ENCODE measurements at places on chromosomes 13 and 19. TPM values are rescaled to one million over a fixed set of nuclear protein-coding genes. Genes with fewer than 3 reads are reported as not detected.

DNA sequence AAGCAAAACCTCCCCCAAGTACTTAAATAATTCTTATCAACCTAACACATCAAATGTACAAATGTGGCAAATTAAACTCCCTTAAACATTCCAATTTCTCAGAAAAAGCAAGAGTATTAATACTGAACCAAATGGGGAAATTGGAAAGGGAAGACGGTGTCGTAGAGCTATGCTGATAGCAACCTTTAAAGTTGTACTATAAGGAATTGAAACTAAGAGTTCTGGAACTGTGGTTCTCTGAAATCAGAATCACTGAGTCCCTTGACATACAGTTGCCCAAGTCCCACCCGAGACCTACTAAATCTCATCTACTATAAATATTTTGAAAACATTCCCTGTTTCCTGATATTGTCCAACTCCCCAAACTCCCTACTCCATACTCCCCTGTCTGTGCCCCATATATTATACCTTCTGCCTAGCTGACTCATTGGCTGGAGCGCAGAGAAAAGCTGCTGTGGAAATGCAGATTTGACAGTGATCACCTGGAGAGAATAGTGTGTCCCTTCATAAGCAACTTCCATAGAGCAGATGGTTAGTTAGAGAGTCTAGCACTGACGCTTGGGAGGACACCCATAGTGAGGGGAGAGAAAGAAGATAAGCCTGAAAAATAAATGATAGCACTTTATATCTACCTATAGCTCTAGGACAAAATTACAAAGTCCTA lies 51.4 kb upstream of the ITM2B start:
- DNase-seq = no peak

DNA sequence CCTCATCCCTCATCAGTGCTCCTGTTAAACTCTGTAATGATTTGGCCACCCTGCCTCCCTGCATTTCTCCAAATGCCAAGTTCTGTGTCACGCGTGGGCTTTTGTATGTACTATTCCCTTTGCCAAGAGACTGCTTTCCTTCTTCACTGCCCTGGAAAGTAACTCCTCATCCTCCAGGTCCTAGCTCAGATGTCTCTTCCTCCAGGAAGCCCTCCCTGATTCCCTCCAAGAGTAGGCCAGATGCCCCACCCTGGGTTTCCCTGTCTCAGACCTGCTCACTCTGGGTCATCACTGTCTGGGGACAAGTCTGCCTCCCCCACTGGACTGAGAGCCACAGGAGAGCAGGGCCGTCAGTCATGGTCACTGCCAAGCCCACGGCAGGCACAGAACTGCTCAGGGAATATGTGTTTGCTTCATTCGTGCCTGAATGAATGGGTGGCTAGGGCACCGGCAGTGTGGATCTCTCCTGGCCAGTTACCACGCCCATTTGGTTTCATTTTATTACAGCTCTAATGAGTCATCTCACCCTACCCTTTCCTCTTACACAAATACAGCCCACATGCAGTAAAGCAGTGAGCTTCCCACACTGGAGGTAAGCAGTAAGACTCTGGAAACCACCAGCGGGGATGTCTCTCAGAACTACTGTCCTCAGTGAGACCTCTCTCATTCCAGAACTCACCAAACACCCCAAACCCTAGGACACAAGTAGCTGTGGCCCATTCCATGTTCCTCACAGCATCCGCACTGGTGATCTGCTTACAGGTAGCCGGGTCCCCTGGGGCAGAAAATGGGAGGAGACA lies 12.1 kb upstream of the GPR4 start:
- DNase-seq = no peak

DNA sequence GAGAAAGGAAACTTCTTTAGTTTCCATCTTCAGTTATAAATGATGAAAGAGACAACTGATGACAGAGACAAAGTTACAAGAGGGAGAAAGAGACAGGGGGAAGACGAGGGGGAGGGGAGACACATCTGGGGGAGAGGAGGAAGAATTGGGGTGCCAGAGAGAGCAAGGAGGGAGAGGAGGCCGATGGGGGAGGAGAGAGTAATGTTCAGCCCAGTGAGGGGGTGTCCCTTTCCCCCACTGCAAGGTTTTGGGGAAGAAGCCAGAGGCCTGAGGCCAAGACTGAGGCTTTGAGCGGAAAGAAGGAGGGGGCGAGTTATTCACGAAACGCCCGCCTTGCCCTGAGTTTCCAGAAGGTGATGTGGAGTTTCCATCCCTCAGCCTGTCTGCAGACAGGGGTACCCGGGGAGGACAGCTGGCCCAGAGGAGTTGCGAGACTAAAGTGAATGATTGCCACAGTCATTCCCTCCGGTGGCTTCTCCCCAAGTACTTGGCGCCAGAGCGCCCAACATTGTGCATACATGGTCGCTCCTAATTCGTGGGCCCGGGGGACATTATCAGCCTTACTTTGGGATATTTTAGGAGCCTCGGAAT lies 558 bp upstream of the PPAN start:
- no peak for DNase-seq

DNA sequence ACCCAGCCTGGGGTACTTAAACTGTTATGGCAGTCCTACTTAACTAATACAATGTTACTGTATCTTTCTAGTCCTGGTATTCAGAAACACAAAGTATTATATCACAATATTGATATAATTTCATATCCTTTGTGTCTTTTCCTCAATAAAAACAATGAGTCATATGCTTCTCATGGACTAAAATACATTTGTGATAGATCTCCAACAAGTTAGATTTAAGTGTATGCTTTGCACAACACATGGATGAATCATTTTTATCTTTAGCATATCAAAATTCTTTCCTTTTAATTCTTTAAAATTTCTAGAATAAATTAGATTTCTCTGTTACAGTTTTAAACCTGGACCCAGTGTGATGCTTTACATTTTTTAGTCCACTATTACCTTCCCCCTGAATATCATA lies 1357.8 kb upstream of the ATXN8OS start:
- DNase-seq = no peak

GRCh38 chr13:41306271-41307145 lies 4.6 kb upstream of the NAA16 start:
- no peak for DNase-seq

DNA sequence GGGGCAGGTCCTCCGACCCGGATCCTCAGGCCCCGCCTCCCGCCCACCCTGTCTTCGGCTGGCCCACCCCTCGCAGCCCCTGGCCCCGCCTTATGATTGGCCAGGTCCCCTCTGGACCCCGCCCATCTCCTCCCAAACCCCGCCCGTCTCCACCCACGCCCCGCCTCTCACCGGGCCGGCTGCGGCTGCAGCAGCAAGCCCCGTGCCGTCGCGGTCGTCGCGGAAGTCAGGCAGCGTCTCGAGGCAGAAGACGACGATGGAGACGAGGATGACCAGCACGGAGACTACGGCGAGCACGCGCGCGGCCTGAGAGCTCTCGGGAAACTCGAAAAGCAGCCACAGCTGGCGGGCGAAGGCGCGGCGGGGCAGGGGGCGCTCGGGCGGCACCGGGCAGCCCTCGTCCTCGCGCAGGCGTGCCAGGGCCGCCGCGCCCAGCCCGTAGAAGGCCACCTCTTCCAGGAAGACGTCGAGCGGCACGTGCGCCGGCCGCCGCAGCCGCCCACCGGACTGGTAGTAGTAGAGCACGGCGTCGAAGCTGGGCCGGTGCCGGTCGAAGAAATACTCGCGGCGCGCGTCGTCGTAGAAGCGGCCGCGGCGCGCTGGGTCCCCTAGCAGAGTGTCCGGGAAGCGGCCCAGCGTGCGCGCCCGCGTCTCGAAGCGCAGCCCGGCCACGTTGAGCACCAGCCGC lies 495 bp downstream of the KCNA7 start:
- no peak for DNase-seq

GRCh38 chr13:97710797-97711196 lies 242.7 kb upstream of the IPO5 start:
- DNase-seq = no peak

DNA sequence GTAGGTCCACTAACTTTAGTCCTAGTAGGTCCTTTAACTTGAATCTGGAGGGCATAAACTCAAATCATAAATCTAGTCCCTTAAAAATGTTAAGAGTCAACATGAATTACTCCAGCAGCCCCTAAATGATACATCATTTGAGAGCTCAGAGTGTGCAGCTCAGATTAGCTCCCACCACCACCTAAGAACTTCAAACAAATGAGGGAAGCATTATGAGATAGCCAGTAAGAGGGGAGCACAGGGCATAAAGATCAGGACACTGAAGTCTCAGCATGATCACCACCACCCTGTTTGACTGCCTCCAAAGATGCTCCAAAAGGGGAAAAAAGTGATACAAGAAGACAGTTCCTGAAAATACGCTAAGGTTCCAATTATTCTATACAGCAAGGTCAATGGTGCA lies 5.7 kb downstream of the PROSER1 start:
- no peak for DNase-seq

GRCh38 chr19:48454150-48454730 lies 1.1 kb upstream of the KCNJ14 start:
- no peak for DNase-seq

GRCh38 chr13:97111756-97112155 lies 110.4 kb upstream of the MBNL2 start:
- no peak for DNase-seq

DNA sequence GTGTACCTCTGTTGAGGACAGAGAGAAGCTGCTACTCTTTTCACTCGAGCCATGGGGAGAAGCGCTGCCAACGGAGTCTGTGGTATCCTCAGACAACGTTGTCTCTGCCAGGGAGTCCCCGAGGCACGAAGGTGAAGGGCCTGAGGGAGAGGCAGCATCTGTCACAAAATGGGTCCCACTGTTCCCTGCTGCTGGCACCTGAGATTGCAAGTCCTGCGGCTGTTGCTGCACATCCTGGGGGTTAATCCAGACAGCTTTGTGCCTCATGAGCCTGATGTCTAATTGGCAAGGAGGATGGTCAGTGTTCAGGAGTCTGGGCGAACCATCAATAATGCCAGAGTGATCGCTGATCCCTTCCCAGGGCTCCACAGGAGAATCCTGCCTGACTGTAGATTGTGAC lies 15.0 kb downstream of the RUBCNL start:
- DNase-seq = no peak

DNA sequence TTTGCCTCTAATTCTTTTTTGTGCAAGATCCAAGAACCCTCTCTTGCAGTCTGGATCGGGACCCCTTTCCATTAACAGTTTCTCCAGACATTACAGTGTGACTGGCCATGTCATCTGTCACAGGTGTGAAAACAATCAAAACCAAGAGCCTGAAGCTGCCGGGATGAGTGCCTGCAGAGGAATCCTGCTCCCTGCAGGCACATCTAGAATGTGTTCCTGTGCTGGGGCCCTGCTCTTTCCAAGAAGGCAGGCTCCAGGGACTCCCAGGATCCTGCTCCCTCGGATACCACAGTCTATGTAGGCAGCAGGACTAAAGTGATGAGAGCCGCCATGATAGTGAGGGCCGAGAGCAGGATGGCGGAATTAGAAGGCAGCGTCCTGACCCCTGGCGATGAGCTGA lies 38.8 kb downstream of the CCDC169 start:
- DNase-seq = no peak

DNA sequence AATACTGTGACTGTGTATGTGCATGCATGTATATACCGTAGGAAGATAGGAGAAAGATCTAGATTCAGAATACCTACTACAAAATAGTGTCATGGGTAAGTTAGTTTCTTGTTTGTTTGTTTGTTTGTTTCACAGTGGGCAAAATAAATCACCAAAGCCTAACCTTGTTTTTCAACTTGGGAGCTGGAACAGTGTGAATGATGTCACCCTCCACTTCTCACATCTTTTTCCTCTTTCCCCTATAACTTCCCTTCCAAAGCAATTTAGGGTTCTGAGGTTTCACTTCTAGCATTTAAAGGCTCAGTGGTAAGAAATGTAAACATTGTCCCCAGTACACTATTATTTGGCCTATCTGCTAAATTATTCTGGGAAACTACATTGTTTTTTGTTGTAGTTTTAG lies 5.4 kb downstream of the KCTD4 start:
- DNase-seq = no peak

GRCh38 chr19:13981021-13981420 lies 25.1 kb downstream of the RFX1 start:
- no peak for DNase-seq

DNA sequence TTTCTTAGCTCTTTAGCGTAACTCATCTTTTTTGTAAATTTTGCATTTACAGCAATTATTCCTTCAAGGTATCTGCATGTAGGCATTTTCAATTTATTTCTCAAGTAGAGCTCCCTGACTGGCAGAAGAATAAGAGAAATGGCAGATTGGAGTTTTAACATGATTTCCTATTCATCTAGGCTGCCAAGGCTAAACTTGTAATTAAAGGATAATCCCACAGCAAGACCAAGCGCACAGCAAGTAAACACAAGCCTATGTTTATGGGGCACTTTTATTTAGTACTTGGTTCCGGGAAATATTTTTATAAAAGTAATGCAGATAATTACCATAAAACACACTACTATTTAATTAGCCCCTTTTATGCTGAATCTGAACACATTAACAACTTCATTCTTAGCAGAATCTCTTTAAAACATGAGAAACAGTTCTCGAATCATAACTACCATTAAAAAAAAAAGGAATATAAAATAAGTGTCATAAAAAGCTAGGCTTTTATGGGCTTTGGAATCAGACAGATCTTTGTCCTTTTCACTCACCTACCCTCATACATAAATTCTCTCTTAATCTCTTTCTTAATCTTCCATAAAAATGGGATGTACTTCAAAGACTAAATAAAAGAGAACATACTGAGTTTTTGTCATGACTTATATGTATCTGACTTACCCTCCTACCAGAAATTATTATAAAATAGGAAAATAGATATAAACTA lies 961.6 kb upstream of the MIR17HG start:
- DNase-seq = no peak

GRCh38 chr13:22357132-22357531 lies 686.3 kb downstream of the FGF9 start:
- DNase-seq = no peak

- no peak for DNase-seq
These were observed 10.1 kb upstream of the ATP8B3 start for GRCh38 chr19:1822210-1822609.

- no peak for DNase-seq
These were observed 98.3 kb downstream of the SLITRK5 start for GRCh38 chr13:87769445-87769844.

GRCh38 chr13:96629331-96629730 lies 364.9 kb downstream of the OXGR1 start:
- DNase-seq = no peak

DNA sequence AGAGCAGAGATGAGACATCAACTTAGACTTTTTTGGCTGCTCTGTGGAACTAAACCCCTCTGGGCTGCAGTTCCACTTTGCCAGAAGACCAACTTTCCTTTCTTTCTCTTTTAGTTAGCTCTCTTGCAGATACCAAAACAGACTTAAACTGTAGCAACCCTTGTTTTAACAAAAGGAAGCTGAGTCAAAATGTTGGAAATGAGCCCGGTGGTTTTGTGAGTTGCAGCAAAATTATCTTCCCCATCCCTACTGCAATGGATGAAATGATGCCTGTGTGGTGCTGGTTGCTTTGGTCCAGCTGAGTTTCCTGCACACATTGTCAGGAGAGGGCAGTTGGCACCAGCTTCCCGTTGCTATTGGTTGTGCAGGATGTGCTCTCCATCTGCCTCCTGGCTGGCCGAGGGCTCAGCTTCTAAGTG lies 115.3 kb downstream of the LRCH1 start:
- no peak for DNase-seq

GRCh38 chr19:47686679-47687450 lies 26.4 kb upstream of the EHD2 start:
- no peak for DNase-seq

The REXO1 gene
- 15.7 TPM for total RNA-seq

The IGFL1 gene
- not detected for total RNA-seq

The SHISA7 gene
- not detected for total RNA-seq

The ANGPTL4 gene
- not detected for total RNA-seq

The ZNF567 gene
- 18.8 TPM for total RNA-seq

The KCNC3 gene
- 18.1 TPM for total RNA-seq

The NCAN gene
- total RNA-seq = not detected
